ENCODE measurements at places on chromosomes 1 and 21.

- DNase-seq, result no peak
Observed at GRCh38 chr1:66350001-66350547, 183.9 kb upstream of the SGIP1 start.

- DNase-seq, result no peak
Observed at GRCh38 chr21:26391166-26391565, 181.9 kb downstream of the CYYR1 start.

GRCh38 chr1:23497777-23498439 is 13.9 kb upstream of the ASAP3 start:
- no peak for DNase-seq

GRCh38 chr21:45943630-45944540 is 37.7 kb upstream of the COL6A1 start:
- no peak for DNase-seq

DNA sequence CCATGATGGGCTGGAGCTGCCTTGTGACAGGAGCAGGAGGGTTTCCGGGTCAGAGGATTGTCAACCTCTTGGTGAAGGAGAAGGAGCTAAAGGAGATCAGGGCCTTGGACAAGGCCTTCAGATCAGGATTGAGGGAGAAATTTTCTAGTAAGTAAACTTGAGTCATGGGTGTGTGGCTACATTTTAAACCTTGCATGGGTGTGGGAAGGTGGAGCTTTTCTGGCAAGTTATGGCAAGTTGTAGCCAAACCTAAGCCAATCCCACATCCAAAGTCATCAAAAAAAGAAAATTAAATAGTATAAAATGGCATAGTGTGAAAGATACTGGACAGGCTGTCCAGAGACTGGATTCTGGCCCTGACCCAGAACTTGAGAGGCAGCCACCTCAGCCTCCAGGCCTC is 39.8 kb upstream of the HSD3B1 start:
- DNase-seq, result no peak

GRCh38 chr1:15707239-15707925 is 23.3 kb downstream of the PLEKHM2 start:
- no peak for DNase-seq

DNA sequence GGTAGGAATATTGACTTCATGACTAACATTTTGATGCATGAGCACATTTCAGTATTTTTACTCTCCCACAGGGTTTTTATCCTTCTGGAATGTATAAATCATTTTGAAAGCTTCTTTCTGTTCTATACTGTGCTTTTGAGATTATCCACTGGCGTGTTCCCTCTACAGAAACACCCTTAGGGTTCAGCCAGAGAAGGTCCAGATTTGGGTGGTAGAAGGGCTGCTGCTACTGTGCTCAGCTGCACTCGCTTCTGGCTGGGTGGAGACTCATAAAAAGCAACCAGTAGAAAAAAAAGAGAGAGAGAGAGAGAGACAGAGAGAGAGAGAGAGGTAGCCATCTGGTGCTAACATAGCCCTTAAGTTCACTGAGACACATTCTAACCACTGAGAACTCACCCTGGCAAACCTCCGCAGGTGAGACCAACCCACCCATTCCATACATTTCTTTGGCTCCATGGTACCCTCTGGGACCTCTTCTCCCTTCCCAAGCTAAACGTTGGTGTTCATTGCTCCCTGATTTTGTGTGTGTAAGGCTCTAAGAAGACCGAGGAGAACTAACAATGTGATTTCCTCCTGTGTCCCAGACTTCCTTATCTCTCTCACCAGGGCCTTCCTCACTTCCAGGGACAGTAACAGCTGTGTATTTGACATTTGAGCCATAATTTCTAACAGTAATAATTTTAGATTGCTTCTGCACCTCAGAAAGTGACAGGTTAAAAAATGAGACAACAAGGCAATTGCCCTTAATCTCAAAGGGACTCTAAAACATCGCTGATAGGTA is 7.2 kb downstream of the APCS start:
- DNase-seq, result no peak

DNA sequence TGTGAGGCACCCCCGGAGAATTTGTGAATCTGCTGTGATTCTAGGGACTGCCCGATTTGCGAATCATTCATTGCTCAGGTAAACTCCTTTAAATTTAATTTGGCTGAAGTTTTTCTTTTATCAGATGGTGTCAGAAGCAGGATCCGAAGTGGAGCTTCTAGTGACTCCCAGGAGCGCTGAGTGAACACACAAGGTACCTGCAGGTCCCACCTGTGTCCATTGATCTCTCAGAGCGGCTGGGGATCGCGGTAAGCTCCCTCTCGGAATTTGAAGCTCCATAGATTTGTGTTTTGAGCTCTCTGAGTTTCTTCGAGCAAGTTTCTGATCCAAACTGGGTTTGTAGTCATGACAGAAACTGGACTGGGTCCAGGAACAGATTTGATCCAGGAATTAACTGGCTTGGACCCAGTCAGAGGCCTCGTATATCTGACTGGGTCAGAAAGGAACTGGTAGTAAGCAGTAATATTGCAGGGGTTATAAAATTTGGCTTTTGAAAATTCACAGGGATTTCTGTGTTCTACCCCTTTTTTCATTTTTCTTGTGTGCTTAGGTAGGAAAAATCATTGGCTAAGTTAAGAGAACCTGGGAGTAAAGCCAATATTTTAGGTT is 56.2 kb upstream of the EDEM3 start:
- DNase-seq, result no peak

- DNase-seq, result no peak
Observed at GRCh38 chr1:222061711-222062359, 319.9 kb upstream of the DUSP10 start.

- peak; percentile 28 for DNase-seq
Observed at GRCh38 chr1:47755101-47755990, 241.8 kb downstream of the TRABD2B start.

GRCh38 chr1:150281758-150282557 is at the start of gene CIART:
TSS of gene CIART (plus strand) at chr1:150282554. CDS start at chr1:150283268, 714 bp downstream.
- peak; percentile 74 for DNase-seq

DNA sequence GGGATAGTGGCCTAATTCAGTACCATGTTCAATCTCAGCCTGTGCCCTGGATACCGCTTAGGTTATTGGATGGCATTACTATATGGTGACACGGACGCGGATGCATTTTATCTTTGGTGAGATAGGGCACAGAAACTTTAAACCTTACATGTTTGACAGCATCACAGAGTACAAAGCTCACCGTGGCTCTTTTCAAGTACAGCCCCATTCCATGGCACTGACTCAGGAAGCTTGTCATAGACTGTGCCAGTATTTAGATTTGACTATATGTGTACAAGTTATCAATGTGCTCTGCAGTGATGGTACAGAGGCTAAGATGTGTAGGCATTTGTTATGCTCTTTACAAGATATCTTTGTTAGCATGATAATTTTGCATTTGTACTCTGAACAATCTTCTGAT is 169.0 kb downstream of the RYR2 start:
- DNase-seq, result no peak

GRCh38 chr1:224498574-224499170 is 64.1 kb upstream of the WDR26 start:
- DNase-seq, result no peak

GRCh38 chr1:189751311-189751710 is 726.4 kb downstream of the BRINP3 start:
- no peak for DNase-seq

GRCh38 chr1:41462680-41463004 is 21.8 kb downstream of the EDN2 start:
- DNase-seq, result no peak

DNA sequence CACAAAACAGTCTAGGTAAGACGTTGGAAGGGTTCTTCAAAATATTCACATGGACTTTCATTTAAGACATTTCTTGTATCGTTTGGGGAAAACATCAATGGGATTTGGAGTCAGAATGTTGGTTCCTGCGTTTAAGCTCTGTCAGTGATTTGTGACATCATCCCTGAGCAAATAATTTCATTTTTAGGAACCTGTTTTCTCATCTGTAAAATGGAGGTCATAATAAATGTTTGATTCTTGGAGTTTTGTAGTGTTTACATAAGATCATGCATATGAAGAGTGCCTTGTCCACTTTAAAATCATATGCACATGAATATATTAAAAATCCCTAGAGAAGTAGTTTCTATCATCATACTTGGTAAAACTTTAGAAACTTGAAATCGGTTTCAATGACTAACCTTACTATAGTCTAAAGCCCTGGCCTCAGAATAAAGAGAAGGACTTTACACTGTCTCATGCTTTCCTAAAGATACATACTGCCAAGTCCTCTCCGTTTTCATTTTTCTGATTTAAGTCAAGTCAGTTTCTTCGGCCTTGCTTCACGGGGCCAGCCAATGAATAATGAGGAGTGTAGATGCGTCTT is 178.4 kb downstream of the ADSS2 start:
- no peak for DNase-seq

GRCh38 chr1:2913091-2913490 is 108.2 kb upstream of the ACTRT2 start:
- DNase-seq, result no peak

DNA sequence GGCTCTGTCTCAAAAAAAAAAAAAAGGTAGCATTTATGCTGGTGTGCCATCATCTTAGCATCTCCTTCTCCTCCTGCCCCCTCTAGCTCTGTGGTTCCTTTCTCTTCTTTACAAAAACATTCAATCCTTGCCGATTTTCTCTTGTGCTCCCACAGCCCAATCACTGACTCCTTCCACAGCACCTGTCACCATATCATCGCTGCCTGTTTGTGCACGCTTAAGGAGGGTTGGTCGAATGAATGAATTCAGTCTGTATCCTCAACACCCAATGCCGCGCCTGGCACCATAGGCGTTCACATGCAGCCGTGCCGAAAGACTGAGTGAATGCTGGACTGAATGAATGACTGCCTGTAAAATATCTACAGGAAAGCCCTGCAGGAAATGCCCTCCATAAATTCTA is 7.9 kb downstream of the RNU5D-1 start:
- no peak for DNase-seq

- DNase-seq, result no peak
Observed at GRCh38 chr1:214583824-214584554, 19.0 kb upstream of the CENPF start.

DNA sequence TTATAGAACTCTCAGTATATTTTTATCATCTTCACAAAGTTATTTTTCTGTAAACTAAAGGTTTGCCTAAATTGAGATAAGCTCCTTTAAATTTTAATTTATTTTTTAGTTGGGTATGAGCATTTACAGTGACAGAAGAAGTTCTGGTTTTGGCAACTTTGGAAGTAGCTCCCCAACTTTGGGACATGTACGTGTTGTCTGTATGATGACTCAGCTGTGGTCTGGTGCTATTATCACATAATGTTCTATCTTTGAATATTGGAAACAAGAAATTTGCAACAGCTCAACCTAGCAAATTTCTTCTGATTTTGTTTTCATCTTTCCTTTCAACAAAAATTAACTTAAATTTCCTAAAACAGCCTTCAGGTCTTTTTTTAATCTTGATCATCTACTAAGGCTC is 46.6 kb upstream of the C1orf105 start:
- no peak for DNase-seq

DNA sequence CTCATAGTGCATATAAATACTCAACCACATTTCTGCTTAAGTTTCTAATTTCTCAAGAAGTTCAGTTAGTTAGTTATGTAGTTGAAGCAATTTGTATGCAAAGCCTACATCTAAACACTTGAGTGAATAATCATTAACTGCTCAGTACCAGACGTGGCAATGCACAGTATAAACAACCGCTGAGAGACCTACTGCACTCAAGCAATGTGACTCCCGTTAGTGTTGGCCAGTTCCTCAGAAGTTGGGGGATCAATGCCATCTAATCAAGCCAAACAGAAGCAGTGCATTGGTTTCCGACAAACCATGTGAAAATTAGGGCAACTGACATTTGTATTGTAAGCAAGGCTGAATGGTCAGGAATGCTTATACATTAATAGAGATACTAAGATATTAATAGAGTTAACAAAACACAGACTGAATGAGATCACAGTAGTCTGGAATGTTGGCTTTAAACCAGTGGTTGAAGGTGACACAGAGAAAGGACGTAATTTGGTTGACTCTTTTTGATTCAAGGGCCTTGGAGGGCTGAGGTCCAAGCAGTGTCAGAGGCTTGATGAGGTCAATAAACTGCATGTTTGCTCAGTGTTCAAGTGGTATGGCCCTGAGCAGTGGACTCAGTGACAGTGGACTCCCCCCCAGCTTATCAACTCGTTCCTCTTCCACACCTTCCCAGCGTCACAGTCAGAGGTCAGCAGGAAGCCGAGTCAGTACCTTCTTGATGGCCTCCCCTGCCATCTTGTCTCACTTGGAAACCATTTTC is 255.5 kb downstream of the CTH start:
- no peak for DNase-seq

- no peak for DNase-seq
Observed at GRCh38 chr1:19443326-19443725, 42.0 kb downstream of the CAPZB start.

DNA sequence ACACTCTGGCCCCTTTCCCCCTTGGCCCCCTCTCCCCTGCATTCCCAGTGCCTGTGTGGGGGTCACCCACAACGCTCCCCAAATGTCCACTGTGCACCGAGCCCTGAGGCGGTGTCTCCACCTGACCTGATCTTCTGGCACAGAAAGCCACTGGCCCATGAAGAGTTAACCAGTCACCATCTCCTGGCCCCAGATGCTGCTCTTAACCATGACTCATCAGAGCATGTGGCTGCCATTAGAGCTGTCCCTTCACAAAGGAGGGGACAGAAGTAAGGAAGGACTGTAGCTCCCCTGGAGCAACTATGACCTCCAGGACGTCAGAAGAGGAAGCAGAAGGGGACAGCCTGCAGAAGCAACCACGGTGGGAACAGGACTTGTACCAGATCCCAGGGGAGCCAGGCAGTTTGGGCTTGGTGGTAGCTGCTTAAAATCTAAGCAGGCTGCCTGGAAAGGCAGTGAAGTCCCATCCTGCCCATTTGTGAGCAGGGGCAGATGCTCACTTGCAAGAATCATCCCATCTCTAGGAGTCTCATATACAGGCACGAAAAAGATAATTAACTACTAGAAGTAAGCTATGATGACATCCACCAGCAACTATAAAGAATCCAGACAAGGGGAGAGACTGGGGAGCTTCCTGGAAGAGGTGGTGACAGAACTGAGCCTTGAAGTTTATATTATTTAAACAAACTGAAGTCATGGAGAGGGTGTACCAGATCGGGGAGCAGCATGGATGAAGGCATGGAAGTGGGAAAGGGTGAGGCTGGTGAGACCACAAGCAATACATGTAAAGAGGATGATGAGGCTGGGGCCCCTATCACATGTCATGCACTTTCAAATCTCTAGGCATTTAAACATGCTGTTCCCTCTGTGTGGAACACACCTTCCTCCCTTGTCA is 1.1 kb upstream of the TTC39A start:
- no peak for DNase-seq

DNA sequence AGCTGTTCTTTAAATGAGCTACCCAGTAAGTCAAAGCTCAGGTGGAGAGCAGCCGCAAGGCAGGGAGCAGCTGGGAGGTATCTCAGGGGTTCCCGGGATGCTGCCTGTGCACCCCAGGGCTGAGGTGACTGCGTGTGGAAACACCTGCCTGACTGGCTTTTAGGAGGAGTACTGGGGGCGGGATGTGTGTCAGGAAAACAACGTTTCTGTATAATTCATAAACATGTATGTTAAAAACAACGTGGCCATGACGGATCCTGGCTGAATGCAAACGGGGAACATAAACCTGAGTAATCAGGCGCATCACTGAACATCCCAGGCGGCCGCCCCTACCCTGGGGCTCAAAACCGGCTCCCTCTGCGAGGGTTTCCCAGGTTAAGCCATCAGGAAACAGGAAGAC is 1.5 kb downstream of the C1orf159 start:
- DNase-seq, result no peak

- no peak for DNase-seq
Observed at GRCh38 chr1:234553240-234554188, 56.5 kb downstream of the IRF2BP2 start.

Data from stimulated activated CD4-positive, alpha-beta T cell treated with anti-CD3 and anti-CD28 coated beads, TNF-alpha, amount 100 ng/mL, for 48 hours (primary cell).